ENCODE measurements at places on chromosomes 11 and 22.
A peak's percentile ranks its signal among the peaks of the same experiment; 100 is the strongest.

DNA sequence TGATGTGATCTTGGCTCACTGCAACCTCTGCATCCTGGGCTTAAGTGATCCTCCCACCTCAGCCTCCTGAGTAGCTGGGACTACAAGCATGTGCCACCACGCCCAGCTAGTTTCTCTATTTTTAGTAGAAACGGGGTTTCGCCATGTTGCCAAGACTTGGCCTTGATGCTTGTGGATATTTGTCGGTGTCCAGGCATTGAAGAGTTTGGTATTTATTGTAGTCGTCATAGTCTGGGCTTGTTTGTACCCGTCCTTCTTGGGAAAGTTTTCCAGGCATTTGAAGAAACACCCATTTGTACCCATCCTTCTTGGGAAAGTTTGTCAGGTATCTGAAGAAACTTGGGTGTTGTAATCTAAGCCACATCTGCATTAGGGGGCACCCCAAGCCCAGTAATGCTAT lies 28.7 kb downstream of the FCHSD2 start:
- DNase-seq: no peak

DNA sequence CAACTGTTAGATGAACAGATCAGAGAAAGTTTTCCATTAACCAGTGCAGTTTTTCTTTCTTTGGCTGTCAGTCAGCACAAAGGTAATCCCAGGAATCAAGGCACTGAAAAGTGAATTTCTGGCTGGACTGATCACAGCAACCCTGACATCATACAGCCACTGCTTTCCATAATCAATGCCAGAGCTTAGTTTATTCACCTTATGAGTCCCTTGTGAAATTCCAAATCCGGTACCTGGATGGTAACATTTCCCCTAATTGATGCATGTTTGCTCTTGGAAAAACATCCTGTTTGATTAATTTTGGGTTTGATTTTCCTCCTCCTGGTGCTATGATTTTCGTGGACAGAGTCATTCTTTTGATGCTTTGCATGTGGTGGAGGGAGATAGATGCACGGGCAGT lies 319.8 kb downstream of the INSC start:
- DNase-seq: no peak

DNA sequence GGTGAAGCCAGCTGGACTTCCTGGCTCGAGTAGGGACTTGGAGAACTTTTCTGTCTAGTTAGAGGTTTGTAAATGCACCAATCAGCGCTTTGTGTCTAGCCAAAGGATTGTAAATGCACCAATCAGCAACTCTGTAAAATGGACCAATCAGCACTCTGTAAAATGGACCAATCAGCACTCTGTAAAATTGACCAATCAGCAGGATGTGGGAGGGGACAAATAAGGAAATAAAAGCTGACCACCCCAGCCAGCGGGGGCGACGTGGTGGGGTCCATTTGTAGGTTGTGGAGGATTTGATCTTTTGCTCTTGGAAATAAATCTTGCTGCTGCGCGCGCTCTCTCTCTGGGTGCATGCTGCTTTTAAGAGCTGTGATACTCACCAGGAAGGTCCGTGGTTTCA lies 202.9 kb downstream of the MIAT start:
- no peak for DNase-seq

GRCh38 chr11:16853266-16853665 lies 114.8 kb downstream of the C11orf58 start:
- DNase-seq: no peak

- no peak for DNase-seq
Observed at GRCh38 chr11:111450480-111451320, 61.5 kb downstream of the BTG4 start.

DNA sequence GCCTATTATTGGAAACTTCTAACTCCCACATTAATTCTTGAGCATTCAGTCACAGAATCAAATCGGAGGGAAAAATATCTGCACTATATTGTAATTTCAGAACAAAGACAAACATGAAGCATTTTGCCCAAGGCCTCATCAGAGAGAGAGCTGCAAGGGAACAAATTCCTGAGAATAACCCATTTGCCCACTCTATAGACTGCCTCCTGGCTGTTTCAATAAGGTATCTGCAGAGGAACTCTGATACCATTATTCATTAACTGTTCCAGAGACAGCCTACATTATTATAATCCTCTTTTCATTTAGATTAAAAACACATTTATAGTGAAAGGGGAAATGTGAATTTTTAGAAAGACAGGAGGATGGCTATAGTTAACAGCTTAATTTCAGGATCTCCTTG lies 663.9 kb downstream of the DLG2 start:
- DNase-seq: no peak

DNA sequence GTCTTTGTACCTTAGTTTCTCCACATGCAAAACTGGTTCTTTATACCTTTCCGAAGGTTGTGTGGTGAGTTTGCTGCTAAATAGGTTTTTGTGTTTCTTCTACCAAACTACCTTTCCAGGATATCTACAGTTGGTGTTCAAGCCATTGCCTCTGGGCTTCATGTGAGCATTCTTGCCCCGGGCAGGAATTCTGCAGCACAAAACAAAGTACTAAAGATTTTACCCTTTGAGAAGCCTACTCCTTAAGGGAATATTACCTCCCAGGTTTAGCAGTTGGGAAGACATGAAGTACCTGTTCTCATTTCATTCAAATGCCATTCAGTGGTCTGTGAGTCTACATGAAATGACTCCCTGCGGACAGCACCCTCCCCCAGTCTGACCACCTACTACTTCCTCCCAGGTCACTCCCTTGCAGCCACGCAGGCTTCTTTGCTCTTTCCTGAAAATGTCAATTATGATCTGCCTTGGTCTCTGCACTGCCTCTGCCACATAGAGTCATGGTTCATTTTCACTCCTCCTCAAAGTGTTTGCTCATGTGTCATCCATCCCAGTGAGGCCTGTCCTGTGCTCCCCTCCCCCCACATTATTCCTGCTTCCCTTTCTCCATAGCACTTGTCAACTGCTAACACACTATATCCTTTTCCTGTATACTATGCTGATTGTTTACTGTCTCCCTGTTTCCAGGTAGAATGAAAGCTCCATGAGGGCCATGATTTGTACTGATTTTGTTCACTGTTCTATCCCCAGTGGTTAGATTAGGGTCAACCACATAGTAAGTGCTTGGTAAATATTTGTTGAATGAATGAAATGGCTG lies 36.9 kb downstream of the PACS1 start:
- DNase-seq: peak; percentile 13

DNA sequence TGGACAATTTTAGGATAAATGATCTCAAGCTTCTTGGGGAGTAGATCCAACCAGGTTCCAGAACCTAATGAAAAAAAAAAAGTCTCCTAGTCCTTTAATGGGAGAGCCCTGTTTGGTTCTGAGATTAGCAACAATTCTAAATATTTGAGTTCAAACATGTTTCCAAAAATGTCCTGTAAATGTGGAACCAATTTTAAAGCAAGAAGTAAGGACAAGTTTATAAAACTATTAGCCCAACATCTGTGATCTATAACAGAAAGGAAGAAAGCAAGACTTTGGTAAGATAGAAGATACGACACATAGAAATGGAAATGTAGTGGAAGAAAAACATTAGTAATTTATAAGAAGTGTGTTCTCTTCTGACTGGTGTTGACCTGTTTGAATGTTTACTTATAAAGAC lies 79.7 kb upstream of the SLC5A12 start:
- DNase-seq: no peak

DNA sequence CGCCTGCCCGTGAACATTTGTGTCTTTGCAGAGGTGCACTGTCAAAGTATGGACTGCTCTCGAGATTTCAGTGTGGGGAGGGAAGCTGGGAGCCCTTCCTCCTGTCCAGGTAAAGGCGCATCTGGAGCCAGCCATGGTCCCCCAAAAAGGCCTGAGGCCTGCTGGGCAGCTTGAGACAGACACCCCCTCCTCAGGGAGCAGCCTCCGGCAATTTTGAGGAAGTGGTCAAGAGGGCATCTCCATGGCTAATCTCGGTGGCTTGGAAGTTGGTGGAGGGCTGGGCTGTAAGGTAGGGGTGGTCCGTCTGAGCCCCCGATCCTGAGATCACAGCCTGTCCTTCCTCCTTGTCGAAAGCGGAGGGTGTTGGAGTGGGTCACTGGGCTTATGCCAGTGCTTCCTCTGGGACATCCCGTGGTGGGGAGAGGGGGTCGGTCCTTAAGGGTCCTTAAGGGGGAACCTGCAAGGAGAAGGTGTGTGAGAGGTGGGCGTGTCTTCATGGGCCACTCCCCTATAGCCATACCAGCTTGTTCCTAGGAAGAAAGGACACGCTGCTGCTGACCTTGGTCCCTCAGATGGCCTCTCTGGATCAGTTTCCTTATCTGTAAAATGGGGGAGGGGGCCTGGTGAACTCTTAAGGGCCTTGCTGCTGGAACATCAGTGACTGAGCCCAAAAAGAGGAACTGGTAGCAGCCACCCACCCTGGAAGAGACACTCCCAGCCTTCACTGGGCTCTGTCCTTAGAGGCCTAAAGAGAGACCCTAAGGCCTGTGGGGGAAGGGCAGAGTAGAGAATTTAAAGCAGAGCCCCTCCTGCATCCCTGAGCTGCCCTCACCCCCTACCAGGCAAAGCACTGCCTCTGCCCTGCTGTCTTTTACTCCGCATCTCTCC lies 2.6 kb downstream of the KCNC1 start:
- DNase-seq: no peak

DNA sequence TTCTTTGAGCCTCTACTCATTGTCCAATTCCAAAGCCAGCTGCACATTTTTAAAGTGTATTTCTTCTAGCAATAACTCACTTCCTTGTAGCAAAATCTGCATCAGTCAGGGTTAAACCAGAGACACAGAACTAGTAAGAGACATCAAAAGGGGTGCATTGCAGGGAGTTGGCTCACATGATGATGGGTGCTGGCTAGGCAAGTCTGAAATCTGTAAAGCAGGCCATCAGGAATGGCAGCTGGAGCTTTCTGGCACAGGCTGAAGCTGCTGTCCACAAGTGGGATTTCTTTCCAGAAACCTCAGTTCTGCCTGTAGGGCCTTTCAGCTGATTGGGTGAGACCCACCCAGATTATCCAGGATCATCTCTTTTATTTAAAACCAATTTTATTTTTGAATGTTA lies 698.1 kb downstream of the NTM start:
- DNase-seq: no peak

- no peak for DNase-seq
Observed at GRCh38 chr11:10438458-10438857, 16.6 kb upstream of the AMPD3 start.

- no peak for DNase-seq
Observed at GRCh38 chr11:72787216-72788104, 6.4 kb downstream of the STARD10 start.

GRCh38 chr11:8231979-8232378 lies 31.7 kb downstream of the LMO1 start:
- DNase-seq: no peak

- no peak for DNase-seq
Observed at GRCh38 chr22:17264321-17265052, 45.3 kb upstream of the ADA2 start.

GRCh38 chr11:74581954-74582547 lies 10.3 kb upstream of the POLD3 start:
- DNase-seq: no peak

DNA sequence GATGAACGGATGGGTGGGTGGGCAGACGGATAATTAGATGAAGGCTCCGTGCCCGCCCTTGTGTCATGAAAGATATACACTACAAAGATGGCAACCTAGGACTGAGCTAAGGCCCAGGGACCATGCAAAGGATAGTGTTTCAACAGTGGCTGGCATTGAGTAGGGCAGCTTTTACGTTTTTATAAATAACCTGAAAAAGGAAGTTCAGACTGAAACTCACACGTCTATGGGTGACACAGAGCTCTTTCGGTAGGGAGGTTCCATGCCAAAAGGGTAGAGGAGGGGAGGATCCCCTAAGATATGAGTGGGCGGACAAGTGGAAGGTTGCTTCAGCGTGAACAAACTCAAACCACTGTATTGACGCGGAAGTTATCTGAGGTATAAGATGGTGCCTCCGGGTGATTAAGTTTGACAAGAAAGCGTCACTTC lies 90.5 kb downstream of the UBASH3B start:
- DNase-seq: peak; percentile 51

DNA sequence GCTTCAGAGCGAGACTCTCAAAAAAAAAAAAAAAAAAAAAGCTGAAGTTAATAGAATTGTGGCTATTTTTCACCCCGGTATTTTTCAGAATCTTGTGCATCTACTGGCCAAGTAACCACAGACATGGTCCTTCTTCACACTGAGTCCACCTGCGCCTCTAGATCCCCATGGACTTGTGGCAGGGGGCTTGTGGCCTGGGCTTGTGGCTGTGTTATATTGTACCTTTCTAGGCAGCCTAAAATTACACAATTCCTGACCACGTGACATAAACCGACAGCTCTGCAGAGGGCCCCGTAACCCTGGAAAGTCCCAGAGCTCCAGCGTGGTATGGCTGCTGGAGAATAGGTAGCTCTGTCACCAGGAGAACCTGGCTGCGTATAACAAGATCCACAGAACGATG lies 10.9 kb upstream of the NAALADL1 start:
- DNase-seq: no peak

DNA sequence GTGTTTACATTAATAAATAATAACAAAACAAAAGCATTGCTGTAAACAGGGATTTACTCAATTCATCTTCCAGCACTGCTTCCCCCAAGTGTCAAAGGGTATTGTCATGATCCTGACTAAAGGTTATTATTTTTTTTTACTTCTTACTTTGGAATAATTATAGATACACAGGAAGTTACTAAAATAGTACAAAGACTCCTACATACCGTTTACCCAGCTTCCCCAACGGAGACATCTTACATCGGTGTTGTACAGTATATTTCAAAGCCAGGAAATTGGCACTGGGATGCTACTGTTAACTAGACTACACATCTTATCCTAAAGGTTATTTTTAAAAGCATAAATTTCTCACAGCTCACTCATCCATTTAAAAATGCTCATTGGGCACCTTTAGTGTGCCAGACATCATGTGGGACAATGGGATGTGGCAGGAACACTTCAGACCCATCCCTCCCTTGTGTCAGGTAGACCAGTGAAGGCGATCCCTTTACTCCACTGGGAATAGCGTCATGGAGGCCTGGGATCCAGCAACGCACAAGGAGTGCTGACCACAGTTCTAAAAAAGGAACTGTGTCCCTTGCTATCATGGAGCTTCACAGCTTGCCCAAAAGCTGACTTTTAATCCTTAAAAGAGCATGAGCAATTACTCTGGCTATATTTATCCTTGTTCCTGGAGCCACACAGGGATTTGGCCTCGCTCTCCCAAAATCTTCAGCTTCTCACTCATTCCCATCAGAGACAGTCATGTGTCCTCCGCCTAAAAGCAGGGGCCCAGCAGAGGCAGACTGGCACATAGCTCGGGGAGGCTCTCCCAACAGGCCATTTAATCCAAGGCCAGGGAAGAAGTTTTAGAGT lies 3.1 kb upstream of the IRAG1 start:
- DNase-seq: no peak

DNA sequence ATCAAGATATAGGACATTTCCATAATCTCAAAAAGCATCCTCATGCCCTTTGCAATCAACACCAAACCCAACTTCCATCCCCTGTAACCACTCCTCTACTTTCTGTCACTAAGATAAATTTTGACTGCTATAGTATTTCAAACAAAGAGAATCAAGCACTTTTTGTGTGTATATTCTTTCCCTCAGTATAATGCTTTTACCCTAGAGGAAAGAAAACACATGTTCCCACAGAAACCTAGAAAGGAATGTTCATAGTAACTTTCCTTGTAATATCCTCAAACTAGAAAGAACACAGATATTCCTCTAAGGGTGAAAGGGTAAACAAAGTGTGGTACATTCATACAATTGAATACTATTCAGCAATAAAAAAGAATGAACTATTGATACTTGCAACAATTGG lies 5.5 kb upstream of the PATE1 start:
- no peak for DNase-seq
